Activated T-cell treated with anti-CD3 and anti-CD28 coated beads, Interleukin-2, amount 50 U/mL, for 72 hours (primary cell): ENCODE measurements at places on chromosomes 2 and 18. TPM values are rescaled to one million over a fixed set of nuclear protein-coding genes. Genes with fewer than 3 reads are reported as not detected.
A peak's percentile ranks its signal among the peaks of the same experiment; 100 is the strongest.

DNA sequence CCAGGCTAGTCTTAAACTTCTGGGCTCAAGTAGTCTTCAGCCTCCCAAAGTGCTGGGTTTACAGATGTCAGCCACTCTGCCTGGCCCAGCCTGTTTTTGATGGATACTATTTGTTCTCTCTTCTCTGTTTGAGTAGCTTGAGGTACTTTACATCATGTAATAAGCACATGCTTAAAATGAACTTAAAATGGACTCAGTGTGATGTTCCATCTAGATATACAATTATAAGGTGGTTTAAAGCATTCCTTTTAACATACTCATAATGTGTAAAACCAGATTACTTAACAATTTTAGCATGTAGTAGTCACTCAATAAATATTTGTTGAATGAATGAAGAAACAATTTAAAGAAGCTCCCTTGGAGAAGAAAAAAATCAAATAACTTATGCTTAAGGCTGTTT lies 9.6 kb downstream of the PTPRM start:
- H3K4me1 ChIP-seq: peaks cover 10% of the 10 kb centered on the region
- no peak overlapping the region for H3K27ac ChIP-seq
- no peak overlapping the region for H3K4me3 ChIP-seq
- DNase-seq: no peak
- peaks cover 15% of the 10 kb centered on the region for H3K27me3 ChIP-seq

- peaks cover 18% of the 10 kb centered on the region for H3K27me3 ChIP-seq
- no peak overlapping the region for H3K27ac ChIP-seq
- DNase-seq: no peak
Measured at GRCh38 chr18:75475228-75475627, 47.7 kb upstream of the SMIM21 start.

- H3K4me3 ChIP-seq: no peak overlapping the region
- no peaks in the 10 kb centered on the region for H3K36me3 ChIP-seq
- H3K27me3 ChIP-seq: no peaks in the 10 kb centered on the region
- DNase-seq: no peak
Measured at GRCh38 chr2:138554123-138554522, 52.6 kb downstream of the SPOPL start.

- DNase-seq: peak; percentile 87
- no peak overlapping the region for H3K4me3 ChIP-seq
- H3K27me3 ChIP-seq: no peaks in the 10 kb centered on the region
- H3K27ac ChIP-seq: no peak overlapping the region
Measured at GRCh38 chr2:20642055-20642971, 8.6 kb downstream of the HS1BP3 start.

GRCh38 chr2:130820279-130820861 lies 16.3 kb upstream of the ARHGEF4 start:
- no peak overlapping the region for H3K27ac ChIP-seq
- peaks cover 27% of the 10 kb centered on the region for H3K4me1 ChIP-seq
- peaks cover 23% of the 10 kb centered on the region for H3K27me3 ChIP-seq
- DNase-seq: no peak
- no peak overlapping the region for H3K4me3 ChIP-seq

GRCh38 chr2:12073217-12073852 lies 326.9 kb downstream of the LPIN1 start:
- no peak overlapping the region for H3K4me3 ChIP-seq
- H3K36me3 ChIP-seq: no peaks in the 10 kb centered on the region

DNA sequence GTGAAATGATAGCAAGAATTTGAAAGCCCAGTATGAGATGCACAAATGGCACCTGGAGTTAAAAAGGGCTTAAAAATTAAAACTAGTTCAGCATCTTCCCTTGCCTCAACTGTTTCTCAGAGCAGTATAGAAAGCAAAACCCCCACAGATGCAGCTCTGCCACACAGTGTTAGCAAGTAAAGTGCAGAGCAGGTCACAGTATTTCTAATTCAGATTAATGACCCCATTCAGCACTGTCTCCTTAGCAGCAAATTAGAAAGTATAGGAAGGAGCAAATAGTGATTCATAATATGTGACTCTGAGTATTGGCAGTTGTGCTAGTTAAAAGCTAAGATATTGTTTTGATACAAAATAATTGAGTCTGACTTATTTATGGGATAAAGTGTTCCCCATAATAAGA lies 73.8 kb upstream of the CCDC85A start:
- no peaks in the 10 kb centered on the region for H3K36me3 ChIP-seq
- no peaks in the 10 kb centered on the region for H3K4me1 ChIP-seq
- H3K27ac ChIP-seq: no peak overlapping the region
- H3K4me3 ChIP-seq: no peak overlapping the region

DNA sequence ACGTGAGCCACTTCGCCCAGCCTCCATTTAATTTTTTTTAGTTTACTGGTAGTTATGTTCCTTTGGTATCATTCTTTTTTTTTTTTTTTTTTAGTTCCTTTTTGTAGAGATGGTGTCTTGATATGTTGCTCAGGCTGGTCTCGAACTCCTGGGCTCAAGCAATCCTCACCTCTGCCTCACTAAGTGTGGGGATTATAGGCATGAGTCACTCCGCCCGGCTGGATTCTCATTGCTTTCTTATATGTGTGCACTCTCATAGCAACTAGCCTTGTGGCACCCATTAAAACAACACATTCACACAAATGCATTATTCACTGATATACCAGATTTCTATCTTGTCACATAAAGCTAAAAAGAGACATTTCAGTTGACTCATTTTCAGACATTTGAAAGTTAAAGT lies 4.2 kb downstream of the TTC27 start:
- DNase-seq: peak; percentile 11
- H3K36me3 ChIP-seq: peaks cover 14% of the 10 kb centered on the region
- H3K27ac ChIP-seq: peak overlapping the region; percentile 31
- peaks cover 43% of the 10 kb centered on the region for H3K4me1 ChIP-seq
- no peaks in the 10 kb centered on the region for H3K27me3 ChIP-seq
- H3K4me3 ChIP-seq: no peak overlapping the region

- no peak for DNase-seq
- no peak overlapping the region for H3K27ac ChIP-seq
- H3K27me3 ChIP-seq: peaks cover 39% of the 10 kb centered on the region
- H3K36me3 ChIP-seq: no peaks in the 10 kb centered on the region
- H3K4me3 ChIP-seq: no peak overlapping the region
Measured at GRCh38 chr2:130259594-130259993, 61.4 kb upstream of the TUBA3E start.

DNA sequence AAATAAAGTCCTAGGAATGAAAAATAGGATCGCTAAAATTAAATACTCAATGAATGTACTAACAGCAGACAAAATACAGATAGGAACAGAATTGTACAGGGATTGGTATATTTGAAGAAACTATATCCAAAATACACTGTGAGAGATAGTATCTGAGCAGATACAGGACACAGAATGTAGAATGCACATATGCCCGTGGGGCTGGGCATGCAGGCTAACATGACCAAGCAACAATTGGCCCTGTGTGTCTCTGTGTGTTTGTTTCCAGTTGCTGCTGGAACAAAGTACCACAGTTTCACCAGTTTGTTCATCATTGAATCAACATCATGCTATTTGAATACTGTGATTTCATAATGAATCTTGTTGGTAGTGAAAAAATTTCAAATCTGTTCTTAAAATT lies 127.6 kb downstream of the PMAIP1 start:
- H3K36me3 ChIP-seq: no peaks in the 10 kb centered on the region
- no peaks in the 10 kb centered on the region for H3K4me1 ChIP-seq
- no peak overlapping the region for H3K27ac ChIP-seq
- H3K4me3 ChIP-seq: no peak overlapping the region

GRCh38 chr2:71783815-71784214 lies 330.5 kb downstream of the DYSF start:
- H3K4me3 ChIP-seq: no peak overlapping the region
- H3K36me3 ChIP-seq: no peaks in the 10 kb centered on the region
- peaks cover 7% of the 10 kb centered on the region for H3K27me3 ChIP-seq

DNA sequence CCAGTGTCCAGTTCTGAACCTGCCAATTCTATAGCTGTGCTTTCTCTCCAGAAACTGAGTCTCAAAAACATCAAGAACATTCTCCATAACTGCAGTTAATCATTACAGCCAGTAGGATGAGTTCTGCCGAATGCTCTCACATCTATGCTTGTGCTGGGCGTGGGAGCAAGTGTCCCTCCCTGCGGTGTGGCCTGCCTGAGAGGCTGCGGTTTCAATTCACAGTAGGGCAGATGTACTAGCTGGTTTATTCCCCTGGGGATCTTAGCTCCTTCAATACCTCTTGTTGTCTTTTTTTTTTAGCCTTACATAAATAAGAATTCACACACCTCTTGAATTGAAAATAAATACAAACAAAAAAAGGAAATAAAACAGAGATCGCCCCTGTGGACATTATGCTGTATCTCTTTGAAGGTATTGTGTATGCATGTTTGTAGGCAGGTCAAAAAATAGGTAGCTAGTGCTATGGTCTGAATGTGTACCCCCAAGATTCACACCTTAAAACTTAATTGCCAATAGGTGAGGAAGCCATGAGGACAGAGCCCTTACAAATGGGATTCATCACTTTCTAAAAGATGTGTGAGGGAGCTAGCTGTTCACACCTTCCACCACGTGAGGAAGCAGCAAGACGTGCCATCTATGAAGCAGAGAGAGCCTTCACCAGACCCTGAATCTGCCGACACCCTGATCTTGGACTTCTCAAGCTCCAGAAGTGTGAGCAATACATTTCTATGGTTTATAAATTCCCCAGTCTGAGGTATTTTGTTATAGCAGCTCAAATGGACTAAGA lies 74.3 kb downstream of the BCL2L11 start:
- H3K4me3 ChIP-seq: no peak overlapping the region
- DNase-seq: no peak
- peaks cover 33% of the 10 kb centered on the region for H3K27me3 ChIP-seq

GRCh38 chr18:35289727-35290093 lies 319 bp downstream of the ZSCAN30 start:
- peak overlapping the region; percentile 99 for H3K27ac ChIP-seq
- peak; percentile 37 for DNase-seq
- peaks cover 46% of the 10 kb centered on the region for H3K4me1 ChIP-seq
- H3K4me3 ChIP-seq: peak overlapping the region; percentile 88
- H3K27me3 ChIP-seq: no peaks in the 10 kb centered on the region
- H3K36me3 ChIP-seq: peaks cover 45% of the 10 kb centered on the region

MDH1B gene
- total RNA-seq: 0.56 TPM

SPDYA gene
- total RNA-seq: 1.1 TPM

ARHGAP15 gene
- 94.6 TPM for total RNA-seq

EPAS1 gene
- total RNA-seq: 219 TPM

CAVIN2 gene
- total RNA-seq: not detected
